ENCODE measurements at places on chromosomes 16 and 17.

DNA sequence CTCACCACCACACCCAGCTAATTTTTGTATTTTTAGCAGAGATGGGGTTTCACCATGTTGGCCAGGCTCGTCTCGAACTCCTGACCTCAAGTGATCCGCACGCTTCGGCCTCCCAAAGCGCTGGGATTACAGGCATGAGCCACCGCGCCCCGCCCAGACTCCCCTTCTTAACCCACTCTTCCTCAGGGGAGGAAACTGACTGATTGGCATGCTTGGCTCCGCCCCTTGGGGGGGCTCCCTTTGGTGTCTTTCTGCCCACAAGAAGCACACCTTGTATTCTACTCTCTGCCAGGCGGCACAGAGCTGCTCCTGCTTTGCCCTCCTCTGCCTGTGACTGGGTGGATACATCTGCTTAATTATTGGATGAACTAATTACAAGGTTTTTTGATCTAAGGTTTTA lies 4.7 kb upstream of the ASGR2 start:
- no peak for DNase-seq

DNA sequence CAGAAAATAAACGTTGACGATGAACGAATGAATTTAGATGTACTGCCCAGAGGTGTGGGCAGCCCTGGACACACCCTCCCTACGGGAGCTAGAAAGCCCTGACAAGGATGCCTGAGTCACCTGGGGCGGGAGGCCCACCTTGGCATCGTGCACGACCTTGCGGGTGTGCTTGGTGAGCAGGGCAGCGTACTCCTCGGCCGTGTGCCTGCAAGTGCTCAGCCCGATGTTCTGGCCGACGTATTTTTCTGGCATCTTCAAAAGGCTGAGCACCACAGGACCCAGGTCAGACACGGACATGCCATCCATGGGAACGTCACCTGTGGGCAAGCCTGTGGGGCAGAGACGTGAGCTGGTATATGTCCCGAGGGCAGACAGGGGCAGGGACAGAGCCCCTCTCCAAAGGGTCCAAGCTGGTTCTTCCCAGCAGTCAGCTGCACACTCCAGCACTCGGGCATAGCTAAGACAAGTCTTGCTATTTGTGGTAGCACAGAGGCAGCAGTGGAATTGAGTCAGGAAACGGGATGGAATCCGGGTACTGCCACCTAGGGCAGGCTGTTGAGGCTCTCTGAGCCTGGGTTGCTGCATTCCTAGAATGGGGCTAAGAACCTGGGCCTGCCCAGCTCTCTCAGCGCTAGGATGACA lies 10.8 kb downstream of the NMRAL1 start:
- no peak for DNase-seq

DNA sequence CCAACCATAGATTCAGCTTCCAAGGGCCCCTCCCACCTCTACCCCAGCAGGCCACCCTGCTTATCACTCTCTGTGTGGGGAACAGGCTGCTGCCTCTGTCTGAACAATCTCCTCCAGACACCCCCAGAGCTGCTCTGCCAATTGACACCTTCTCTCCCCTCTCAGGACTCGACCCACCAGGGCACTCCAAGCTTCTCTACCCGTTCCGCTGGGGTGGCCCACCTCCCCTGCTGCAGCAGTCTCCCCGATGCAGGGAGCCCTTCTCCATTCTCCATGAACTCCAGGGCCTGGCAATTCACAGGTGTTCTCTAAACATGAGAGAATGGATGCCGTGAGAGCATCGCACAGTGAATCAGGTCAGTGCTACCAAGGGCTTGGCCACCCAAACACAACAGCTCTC lies 28.3 kb upstream of the FAAP100 start:
- DNase-seq, result no peak

DNA sequence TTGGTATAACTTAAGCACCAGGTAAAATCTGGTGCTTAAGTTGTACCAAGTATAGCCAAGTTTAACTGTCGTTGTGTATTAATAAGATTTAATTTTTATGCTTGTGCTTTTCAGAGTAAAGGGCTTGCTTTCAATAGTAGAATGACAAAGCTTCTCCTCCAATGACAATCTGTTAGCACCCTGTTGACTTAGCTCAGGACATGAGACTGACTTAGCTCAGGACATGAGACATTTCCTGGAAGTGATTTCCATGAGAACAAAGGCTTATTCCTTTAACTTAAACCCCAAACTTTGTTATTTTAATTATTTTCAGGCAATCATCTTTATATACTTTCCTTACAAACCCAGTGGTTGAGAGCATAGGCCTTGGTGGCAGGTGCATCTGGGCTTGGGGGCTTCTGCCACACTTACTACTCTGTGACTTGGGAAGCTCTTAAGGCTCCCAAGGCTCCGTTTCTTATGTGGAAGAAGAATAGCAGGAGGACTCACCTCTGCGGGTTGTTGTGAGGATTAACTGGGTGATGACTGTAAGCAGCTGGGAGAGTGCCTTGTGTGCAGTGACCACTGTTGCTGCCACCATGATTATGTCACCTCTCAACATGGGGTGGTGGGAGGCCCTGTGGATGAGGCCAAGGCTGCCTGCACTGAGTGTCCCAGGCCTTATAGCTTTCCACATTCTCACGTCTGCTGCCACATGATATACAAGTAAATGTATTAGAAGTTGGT lies 59.4 kb upstream of the CMIP start:
- DNase-seq, result no peak

GRCh38 chr17:50920041-50920410 lies 53.9 kb upstream of the TOB1 start:
- no peak for DNase-seq

DNA sequence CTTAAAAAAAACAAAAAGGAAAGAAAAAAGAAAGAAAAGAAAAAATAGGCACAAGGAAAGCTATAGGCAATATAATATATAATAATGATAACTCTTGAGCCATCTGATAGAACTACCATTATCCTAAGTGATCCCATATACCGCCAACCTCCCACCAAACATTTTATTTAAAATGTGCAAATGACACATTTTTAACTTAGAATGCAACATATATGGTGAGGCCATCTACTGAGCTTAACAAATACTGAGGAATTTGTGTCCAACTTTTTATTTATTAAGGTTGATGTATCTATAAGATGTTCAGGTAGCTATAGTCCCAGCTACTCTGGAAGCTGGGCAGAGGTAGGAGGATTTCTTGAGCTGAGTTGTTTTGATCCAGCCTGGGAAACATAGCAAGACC lies 14.4 kb upstream of the APPBP2 start:
- DNase-seq, result no peak

DNA sequence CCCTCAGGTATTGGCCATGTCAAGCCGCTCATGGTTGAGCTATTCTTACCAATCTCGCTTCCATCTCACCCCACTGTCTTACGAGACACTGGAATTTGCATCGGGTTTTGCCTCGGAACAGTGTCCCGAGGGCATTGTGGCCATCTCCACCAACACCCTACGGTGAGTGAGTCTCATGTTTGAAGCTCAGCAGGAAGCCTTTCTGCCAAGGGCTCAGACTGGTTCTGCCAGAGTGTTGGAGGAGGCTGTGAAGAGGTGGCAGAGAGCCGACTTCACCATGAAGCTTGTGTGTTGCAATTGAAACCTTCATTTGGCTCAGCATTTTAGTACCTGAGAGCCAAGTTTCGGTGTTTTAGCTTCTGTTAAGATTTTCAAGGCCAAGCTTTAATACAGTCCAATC lies 38.0 kb downstream of the SF3B3 start:
- DNase-seq, result peak; percentile 56

DNA sequence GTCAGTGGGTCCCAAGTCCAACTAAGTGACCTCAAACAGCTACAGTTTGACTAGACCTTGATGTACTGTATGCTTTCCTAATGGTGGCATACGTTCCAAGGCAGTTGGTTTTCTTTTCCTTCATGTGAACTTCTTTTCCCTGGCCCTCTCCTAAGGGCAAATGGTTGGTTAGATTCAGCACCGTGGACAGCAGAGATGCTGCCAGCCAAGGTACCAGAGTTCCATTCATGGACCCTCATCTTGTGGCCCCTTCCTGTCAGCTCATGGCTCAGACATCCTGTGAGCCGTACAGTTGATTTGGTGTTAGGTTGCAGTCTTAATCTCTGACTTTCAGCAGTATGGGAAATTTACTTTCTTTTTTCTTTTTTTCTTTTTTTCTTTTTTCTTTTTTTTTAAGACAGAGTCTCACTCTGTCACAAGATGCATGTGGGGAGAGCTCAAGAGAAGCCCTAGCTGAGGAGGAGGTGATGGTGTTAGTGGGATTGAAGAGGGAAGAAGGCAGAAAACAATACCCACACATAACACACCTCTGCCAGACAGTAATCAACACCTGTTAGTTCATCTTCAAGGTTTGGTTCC lies 122.4 kb downstream of the USP31 start:
- no peak for DNase-seq

GRCh38 chr17:77027271-77027889 lies 113.4 kb upstream of the SEC14L1 start:
- no peak for DNase-seq

GRCh38 chr17:61063528-61063927 lies 336.1 kb upstream of the TBX2 start:
- DNase-seq, result no peak

DNA sequence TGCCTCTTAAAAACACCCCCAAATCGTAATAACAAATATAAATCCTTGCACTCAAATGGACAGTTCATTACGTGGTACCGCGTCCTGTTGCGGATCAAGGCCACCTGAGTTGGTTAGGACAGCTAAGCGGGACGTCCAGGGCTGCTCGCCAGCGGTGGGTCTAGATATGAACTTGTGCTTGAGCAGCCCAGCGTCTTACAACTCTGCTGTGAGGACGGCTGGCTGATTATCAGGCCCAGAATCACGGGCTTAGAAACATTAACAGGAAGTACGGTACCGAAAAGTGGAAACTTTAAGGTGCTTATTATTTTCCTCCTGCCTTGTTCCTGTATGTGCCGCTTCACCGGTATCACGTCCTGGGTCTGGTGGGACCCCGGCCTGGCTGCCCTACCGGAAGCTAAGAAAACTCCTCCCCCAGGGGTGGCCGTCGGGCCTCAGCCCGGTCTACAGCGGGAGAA lies 832 bp upstream of the SRRM2 start:
- DNase-seq, result no peak

DNA sequence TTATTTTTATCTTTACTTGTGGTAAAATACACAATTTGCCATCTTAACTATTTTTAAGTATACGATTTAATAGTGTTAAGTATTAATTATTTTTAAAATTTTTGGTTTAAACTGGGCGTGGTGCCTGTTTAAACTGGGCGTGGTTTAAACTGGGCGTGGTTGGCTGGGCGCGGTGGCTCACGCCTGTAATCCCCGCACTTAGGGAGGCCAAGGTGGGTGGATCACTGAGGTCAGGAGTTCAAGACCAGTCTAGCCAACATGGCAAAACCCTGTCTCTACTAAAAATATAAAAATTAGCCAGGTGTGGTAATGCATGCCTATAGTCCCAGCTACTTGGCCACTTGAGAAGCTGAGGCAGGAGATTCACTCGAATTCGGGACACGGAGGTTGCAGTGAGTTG lies 4.0 kb upstream of the CCDC43 start:
- DNase-seq, result no peak

DNA sequence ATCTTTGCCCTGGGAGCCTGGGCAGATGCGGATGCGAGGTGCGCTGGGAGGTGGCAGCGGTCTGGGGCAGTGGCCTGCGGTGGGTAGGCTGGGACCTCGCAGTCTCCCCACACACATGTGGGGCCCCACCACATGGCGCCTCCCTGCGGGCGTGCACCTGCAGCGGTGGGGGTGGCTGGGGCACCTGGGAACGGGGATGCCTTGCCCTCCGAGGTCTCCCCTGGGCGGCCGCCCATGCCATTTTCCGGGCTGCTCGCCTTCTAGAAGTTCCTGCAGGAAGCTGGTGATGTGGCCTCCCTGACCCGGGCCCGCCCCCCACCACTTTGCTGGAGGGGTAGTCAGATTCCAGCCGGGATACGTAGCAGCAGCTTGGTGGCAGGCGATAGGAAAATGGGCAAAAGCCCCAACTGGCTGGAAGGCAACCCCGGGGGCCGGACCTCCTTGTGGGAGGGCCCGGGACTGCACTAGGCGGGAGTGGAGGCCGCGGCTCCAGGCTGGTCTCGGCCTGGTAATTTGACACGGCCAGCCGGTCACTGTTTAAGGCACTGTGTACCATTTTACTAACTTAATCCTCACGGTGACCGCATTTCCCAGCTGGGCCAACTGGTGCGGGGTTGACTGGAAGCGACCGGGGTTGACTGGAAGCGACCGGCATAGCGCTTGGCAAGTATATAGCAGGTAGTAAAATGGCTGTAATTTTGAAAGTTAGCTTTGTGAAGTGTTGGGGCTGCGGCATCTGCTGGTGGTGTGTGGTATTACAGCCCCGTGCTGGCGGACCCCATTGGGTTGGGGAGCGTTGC lies 38.5 kb downstream of the IGF2BP1 start:
- DNase-seq, result no peak

DNA sequence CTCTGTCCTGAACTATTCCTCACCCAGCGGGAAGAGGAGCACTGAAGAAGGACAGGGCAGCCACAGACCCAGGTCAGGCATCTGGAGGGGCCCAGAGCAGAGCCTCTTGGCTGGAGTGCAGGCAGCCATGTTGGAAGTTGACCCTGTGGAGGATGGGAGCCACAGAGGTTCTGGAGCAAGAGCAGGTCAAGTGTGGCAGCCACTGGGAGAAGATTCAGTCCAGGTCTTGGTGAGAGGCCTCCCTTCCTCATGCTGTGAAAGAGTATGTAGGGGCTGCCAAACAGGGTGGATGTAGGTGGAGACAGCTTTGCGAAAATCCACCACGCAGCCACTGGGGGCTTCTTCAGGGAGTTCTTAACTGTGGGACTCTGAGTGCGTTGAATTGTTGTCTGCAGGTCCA lies 590 bp upstream of the CD79B start:
- no peak for DNase-seq

- no peak for DNase-seq
Measured at GRCh38 chr17:27535178-27535928, 79.1 kb downstream of the KSR1 start.

DNA sequence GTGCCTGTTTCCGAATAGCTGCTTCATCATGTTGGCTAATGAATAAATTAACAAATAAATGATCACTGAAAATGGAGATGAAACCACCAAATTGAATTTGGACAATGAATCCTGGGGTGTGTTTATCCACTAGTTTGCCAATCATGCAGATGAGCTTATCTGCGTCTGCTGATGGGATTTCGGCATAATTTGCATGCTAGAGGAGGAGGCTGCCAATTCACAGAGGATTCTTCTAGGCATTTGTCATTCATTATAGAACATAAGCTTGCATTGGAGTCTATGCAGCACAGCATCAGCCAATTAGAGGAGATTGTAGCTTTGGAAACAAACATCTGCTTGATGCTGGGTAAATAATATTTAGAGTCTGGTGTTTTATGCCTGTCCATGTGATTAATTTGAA lies 123.1 kb downstream of the NPIPB5 start:
- DNase-seq, result no peak

- DNase-seq, result no peak
Measured at GRCh38 chr16:83272843-83273242, 534.9 kb upstream of the HSBP1 start.

GRCh38 chr17:29059281-29059680 lies 16.3 kb downstream of the PIPOX start:
- DNase-seq, result no peak

DNA sequence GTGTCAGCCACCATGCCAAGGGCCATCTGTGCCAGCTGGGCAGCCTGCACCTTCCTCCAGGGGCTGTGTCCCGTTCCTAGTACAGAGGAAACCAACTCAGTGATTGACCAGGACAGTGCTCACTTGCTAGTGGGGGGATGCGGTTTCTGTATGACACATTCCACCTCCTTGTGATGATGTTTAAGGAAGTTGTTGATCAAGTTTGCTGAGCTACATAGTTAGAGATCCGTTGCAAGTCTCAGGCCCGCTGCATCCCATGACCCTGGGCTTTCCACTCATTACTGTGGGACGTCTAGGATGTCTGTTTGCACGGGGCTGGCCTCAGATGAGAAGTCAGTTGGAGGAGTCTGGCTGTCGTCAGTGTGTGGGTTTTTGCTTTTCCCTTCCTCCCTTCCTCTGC lies 33.6 kb downstream of the RNF213 start:
- DNase-seq, result no peak

GRCh38 chr16:58127634-58128033 lies 1.5 kb downstream of the CFAP20 start:
- no peak for DNase-seq

Data from posterior cingulate gyrus (tissue), 11 donors.